ENCODE measurements at places on chromosomes 7 and 10. TPM values are rescaled to one million over a fixed set of nuclear protein-coding genes. Genes with fewer than 3 reads are reported as not detected.

GRCh38 chr7:2452074-2452507 lies 24.1 kb downstream of the GRIFIN start:
- peaks cover 4% of the 10 kb centered on the region for H3K4me1 ChIP-seq
- H3K4me3 ChIP-seq: peak overlapping the region; percentile 12
- DNase-seq: peak; percentile 46

GRCh38 chr7:122383934-122384333 lies 79.4 kb upstream of the FEZF1 start:
- no peak for DNase-seq
- H3K4me3 ChIP-seq: no peak overlapping the region
- H3K27me3 ChIP-seq: no peaks in the 10 kb centered on the region
- H3K27ac ChIP-seq: no peak overlapping the region
- no peaks in the 10 kb centered on the region for H3K36me3 ChIP-seq

DNA sequence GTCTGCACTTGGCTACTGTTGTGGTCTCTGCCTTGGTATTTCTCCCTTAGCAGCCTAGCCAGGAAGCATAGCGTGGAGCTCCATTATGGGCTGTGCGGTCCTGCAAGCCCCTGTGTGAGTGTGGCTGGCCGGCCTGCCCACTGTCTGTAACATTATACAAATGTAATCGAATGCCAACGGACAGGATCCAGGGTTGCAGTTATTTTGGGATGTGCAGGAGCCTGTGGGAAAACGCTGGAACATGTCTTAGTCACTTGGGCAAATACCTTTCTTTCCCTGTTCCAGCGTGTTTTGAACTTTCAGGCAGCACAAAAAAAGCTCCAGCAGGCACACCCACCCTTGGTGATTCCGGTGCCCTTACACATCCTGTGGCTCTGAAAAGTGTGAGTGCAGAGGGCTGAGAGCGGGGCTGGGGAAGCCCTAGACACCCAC lies 29.5 kb downstream of the BAG3 start:
- H3K27ac ChIP-seq: no peak overlapping the region
- no peak overlapping the region for H3K4me3 ChIP-seq
- H3K4me1 ChIP-seq: peaks cover 1% of the 10 kb centered on the region
- H3K36me3 ChIP-seq: no peaks in the 10 kb centered on the region
- DNase-seq: no peak

GRCh38 chr10:72375173-72375572 lies 20.5 kb upstream of the DNAJB12 start:
- no peak overlapping the region for H3K4me3 ChIP-seq
- H3K27me3 ChIP-seq: no peaks in the 10 kb centered on the region
- H3K27ac ChIP-seq: no peak overlapping the region
- no peaks in the 10 kb centered on the region for H3K36me3 ChIP-seq
- H3K4me1 ChIP-seq: no peaks in the 10 kb centered on the region

DNA sequence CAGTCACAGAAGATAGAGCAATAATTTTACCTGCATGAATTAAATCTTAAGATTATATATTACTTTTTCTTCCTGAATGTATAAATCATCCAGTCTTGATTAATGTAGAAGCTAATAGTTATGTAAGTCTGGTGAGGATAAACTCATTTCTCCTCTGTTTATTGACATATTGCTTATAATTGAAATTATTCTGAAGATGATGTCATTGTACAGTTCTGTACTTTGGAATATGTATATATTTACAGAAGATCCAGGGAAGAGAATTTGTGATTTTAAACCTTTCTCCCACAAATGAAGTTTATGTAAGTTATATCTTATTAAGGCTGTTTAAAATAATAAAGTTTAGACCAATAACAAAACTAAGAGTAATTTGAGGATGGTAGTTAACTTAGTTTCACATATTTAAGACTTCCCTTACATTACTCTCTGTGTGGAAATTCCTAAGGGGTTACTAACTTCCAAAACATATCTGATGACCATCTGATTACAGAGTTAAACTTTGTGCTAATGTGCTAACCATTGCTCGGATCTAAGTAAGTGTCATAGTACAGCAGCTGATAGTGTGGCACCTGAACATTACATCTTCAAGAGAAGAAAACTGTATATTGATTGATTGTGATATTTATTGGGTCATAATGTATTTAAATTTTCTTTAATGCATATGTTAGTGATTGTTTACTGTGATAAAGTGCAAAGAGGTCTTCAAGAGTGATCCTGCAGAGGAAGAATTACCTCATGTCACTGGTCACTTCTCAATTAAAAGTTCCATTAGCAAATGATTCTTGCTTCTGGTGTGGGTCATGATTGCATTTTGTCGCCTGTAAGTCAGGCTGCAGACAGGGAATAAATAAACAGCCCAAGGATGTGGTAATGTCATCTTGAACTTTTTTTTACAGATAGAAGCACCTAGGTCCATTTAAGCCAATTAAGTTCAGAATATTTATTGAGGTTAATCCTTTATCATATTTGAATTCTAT lies 96.9 kb downstream of the UBE3C start:
- H3K27ac ChIP-seq: no peak overlapping the region
- no peaks in the 10 kb centered on the region for H3K27me3 ChIP-seq
- no peak for DNase-seq
- H3K4me1 ChIP-seq: no peaks in the 10 kb centered on the region
- H3K36me3 ChIP-seq: no peaks in the 10 kb centered on the region

GRCh38 chr7:25031007-25031406 lies 51.0 kb upstream of the OSBPL3 start:
- H3K27me3 ChIP-seq: no peaks in the 10 kb centered on the region
- DNase-seq: no peak
- H3K36me3 ChIP-seq: no peaks in the 10 kb centered on the region
- H3K27ac ChIP-seq: no peak overlapping the region
- no peak overlapping the region for H3K4me3 ChIP-seq

GRCh38 chr10:108877095-108877561 lies 1046.2 kb downstream of the XPNPEP1 start:
- no peak overlapping the region for H3K27ac ChIP-seq
- H3K4me3 ChIP-seq: no peak overlapping the region
- no peaks in the 10 kb centered on the region for H3K36me3 ChIP-seq
- H3K27me3 ChIP-seq: no peaks in the 10 kb centered on the region
- no peak for DNase-seq
- no peaks in the 10 kb centered on the region for H3K4me1 ChIP-seq

DNA sequence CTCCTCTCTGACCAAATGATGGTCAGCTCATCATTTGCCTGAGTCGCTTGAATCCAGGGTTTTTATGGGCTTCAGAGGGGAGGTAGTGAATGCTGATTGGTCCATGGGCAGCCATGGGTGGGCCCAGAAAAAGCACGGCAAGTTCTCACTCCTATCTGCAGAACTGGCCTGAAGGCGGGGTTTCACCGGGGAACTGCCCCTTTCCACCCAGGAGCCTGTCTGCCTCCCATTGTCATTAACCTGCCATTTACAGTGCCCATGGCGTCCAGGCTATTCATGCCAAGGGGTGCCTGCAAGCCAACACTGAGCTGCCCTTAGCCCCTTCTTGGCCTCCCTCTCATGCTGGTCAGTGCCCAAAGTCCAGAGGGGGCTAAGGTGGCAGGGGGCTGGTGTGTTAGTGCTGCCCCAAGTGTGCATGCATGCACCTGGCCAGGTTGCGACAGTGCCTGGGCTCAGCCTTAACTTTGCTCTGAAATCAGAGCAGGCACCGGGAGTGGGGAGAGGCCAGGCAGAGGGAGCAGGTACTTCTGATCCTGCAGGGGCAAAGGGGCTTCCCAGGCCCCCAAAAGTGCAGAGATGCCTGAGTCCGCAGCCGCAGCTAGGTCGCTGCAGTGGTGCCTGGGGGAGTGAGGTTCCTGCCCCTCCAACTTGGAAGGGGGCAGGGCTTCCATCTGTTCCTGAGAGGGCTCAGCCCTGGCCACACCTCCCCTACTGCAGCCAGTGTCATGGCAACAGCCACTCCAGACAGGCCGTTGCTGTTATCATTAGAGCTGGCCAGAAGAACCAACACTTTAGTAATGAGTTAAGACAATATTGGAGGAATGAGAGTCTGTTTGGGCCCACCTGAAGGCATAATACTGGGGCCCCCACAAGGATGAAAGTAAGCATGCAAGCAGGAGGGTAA lies 561.6 kb downstream of the GRM8 start:
- no peaks in the 10 kb centered on the region for H3K4me1 ChIP-seq
- no peak overlapping the region for H3K27ac ChIP-seq
- no peaks in the 10 kb centered on the region for H3K36me3 ChIP-seq

GRCh38 chr7:121499624-121500023 lies 103.5 kb upstream of the FAM3C start:
- no peak overlapping the region for H3K27ac ChIP-seq
- H3K27me3 ChIP-seq: no peaks in the 10 kb centered on the region
- H3K4me3 ChIP-seq: no peak overlapping the region
- H3K4me1 ChIP-seq: no peaks in the 10 kb centered on the region
- no peak for DNase-seq
- H3K36me3 ChIP-seq: no peaks in the 10 kb centered on the region

GRCh38 chr7:112226701-112227276 lies 20.3 kb downstream of the ZNF277 start:
- no peak overlapping the region for H3K4me3 ChIP-seq
- DNase-seq: no peak
- H3K27ac ChIP-seq: no peak overlapping the region
- no peaks in the 10 kb centered on the region for H3K36me3 ChIP-seq
- no peaks in the 10 kb centered on the region for H3K27me3 ChIP-seq

DNA sequence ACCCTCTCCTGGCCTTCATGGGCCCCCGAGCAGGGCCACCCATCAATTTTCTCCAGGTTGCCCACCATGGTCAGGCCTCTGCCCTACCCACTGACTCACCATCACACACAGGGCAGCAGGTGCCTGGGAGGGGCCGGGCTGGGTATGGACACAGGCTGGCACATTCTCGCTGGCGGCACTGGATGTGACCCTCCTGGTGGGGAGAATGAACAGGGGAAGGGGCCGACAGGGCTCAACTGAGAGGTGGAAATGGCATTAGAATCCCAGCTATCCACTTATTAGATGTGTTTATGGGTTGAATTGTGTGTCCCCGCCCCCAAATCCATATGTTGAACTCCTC lies 16.4 kb downstream of the KCP start:
- no peak overlapping the region for H3K4me3 ChIP-seq
- H3K27me3 ChIP-seq: no peaks in the 10 kb centered on the region
- H3K4me1 ChIP-seq: no peaks in the 10 kb centered on the region
- no peak for DNase-seq

The DLX6 gene
- total RNA-seq: 0.95 TPM

The PHYH gene
- 49.7 TPM for total RNA-seq

The GNGT1 gene
- total RNA-seq: not detected

The NUTM2A gene
- 1.5 TPM for total RNA-seq

The RNF32 gene
- 2.0 TPM for total RNA-seq

The FAM25C gene
- total RNA-seq: not detected
